Osteoblast (primary cell): ENCODE measurements at places on chromosomes 4 and X. TPM values are rescaled to one million over a fixed set of nuclear protein-coding genes. Genes with fewer than 3 reads are reported as not detected.

DNA sequence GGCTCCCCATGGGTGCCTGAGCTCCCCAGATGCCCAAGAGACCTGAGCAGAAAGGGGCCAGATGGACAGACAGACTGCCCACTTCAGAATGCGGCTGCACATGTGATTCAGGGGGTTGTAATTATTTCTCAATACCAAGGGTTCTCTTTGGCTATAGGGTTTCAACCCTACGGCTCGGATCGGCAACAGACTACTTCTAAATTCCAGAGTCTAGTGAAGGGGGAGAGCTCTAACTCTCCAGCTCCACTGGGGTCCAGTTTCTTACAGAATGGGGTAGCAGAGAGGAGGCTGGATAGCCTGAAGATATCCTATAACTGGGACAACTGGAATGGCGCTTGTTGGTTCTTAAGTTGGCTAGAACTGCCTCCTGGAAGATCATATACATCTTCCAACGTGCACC, 136.3 kb downstream of the MGST2 start:
- DNase-seq, result no peak

GRCh38 chrX:68186552-68187262, 246.6 kb downstream of the OPHN1 start:
- no peak for DNase-seq

DNA sequence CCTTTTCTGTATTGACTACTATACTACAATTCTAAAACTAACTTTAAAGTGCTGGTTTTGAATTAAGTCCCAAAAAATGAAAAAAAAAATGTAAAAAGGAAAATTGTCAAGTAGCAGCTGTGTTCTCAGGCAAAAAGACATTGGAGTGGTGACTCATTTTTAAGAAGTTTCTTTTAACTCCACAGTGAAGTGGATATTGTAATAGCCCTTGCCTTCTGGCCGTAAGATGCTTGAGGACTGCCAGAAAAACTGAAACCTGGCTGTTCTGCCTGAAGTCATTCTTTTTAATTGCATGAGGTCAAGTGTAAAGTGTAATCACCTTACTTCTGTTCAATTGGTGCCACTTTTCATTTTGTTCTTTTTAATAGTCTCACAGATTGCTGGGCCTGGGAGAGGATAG, 28.9 kb downstream of the SPANXD start:
- no peak for DNase-seq

Gene FAM53A
- total RNA-seq, result 3.8 and 4.3 TPM in 2 replicates

Gene LGI2
- under 0.01 TPM in 2 replicates for total RNA-seq

Gene SLC6A8
- 15.3 and 19.5 TPM in 2 replicates for total RNA-seq

Gene FRMD7
- total RNA-seq, result 1.1 and 1.5 TPM in 2 replicates

Gene FHDC1
- total RNA-seq, result 0.29 and 0.36 TPM in 2 replicates
